ENCODE measurements at places on chromosomes 13 and 19. TPM values are rescaled to one million over a fixed set of nuclear protein-coding genes. Genes with fewer than 3 reads are reported as not detected.

DNA sequence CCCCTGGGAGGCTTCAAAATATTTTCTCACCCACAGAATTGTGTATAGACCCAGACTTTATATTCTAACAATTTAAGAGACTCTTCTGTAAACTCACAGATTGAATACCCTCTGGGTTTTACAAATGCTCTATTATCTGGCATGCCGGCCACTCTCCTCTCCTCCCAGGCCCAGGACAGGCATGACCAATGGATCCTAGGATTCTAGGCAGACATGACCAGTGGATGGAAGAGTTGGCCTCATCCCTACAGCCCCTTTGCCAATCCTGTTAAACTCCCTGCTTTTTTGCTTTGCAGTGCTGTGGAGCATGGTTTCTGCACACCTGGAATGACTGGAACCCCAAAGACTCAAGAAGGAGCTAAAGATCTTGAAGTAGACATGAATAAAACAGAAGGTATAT is 5.8 kb downstream of the ACSBG2 start:
- no peak for DNase-seq

GRCh38 chr13:44974056-44974793 is 15.0 kb downstream of the NUFIP1 start:
- peak; percentile 76 for DNase-seq

GRCh38 chr13:110354123-110354627 is 47.1 kb downstream of the COL4A2 start:
- DNase-seq: no peak

DNA sequence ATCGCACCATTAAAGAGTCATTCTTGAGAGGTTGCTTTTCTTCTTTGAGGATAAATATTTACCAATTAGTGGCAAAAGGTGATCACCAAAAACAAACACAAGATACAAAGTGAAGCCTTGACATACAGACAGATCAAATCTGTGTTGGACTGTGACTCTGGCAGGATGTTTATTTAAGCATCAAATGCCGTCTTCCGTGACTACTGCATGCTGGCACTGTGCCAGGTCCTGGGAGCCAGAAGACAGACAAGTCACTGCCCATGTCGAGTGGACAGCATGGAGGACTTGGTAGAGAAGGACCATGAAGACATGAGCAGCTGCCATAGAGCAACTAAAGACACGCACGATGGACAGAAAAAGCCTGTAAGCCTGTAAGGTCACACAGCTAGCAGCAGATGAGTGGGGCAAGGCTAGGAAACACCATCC is 92.8 kb upstream of the FARP1 start:
- DNase-seq: no peak

- DNase-seq: peak; percentile 86
Observed at GRCh38 chr13:49495783-49496762, at the start of gene PHF11. TSS of gene PHF11 (plus strand) at chr13:49495953. CDS start at chr13:49496002, 49 bp downstream.

GRCh38 chr13:98406427-98406826 is 170.5 kb downstream of the STK24 start:
- DNase-seq: no peak

GRCh38 chr13:73835138-73835721 is 299.0 kb downstream of the KLF12 start:
- no peak for DNase-seq

GRCh38 chr19:18000915-18001776 is 6.8 kb upstream of the ARRDC2 start:
- peak; percentile 96 for DNase-seq

Gene C3
- polyA plus RNA-seq: 273 TPM

Gene UPK1A
- polyA plus RNA-seq: not detected

Gene IL11
- not detected for polyA plus RNA-seq

Gene CCDC8
- polyA plus RNA-seq: 28.8 TPM

All from right cardiac atrium (tissue), 5 donors.